ENCODE measurements at places on chromosomes 5 and 9.

GRCh38 chr5:55159763-55160492 is at the start of gene GPX8:
GPX8 (plus strand) TSS chr5:55160171; CDS start chr5:55160193, 22 bp downstream.
- H3K27me3 ChIP-seq, result peaks cover 47% of the 10 kb centered on the region
- H3K4me3 ChIP-seq, result no peak within 1 kb of the TSS
- H3K27ac ChIP-seq, result no peak within 1 kb of the TSS
- no peak for DNase-seq

DNA sequence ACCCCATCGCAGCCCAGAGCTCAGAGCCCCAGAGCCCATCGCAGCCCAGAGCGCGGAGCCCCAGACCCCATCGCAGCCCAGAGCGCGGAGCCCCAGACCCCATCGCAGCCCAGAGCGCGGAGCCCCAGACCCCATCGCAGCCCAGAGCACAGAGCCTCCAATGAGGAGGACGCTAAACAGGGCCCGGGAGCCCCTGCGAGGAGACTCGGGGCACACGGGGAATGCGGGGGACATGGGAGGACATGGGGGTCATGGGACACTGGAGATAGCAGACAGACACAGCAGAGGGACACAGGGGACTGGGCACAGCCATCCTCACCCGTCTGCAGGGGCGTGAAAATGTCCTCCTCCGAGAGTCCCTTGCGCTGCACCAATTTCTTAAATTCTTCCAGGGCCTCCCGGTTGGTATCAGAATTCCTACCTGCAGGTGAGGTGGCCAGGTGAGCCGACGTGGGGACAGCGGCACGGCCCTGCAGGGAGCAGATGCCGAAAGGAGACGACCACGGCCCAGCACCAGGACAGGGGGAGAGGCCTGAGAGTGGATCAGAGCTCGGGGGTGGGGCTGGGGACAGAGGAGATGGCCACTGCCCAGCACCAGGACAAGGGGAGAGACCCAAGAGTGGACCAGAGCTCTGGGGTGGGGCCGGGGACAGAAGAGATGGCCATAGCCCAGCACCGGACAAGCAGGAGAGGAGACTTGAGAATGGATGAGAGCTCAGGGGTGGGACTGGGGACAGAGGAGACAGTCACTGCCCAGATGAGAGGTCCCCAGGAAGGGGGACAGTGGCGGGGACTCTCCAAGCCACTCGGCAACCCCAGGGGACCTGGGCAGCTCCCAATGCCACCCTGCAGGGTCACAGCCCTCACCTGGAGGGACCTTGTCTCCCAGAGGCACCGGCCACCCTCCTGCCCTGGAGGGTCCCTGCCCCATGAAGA is 2.8 kb downstream of the OBP2B start:
- H3K36me3 ChIP-seq, result no peaks in the 10 kb centered on the region
- no peak overlapping the region for H3K4me3 ChIP-seq
- H3K27me3 ChIP-seq, result peaks cover 38% of the 10 kb centered on the region
- no peak for DNase-seq
- H3K4me1 ChIP-seq, result peaks cover 2% of the 10 kb centered on the region

DNA sequence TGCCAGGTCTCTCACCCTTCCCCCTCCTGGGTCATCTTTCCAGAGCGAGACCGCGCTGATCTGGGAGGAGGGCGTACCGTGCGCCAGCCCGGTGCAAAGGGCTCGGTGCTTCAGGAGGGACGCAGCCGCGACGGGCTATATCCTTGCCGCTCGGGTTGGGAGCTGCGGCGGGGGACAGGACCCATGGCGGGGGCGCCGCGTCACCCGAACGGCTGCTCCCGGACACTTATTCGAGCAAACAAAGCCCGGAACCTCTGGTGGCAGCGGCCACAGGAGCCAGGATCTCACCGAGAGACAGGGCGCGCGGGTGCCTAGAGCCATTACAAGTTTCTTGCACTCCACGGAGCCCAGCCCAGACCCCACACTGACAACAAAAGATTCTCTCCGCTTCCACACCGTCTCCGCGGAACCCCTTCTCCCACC is 1.3 kb downstream of the SEMA6A start:
- DNase-seq, result no peak
- H3K27me3 ChIP-seq, result peaks cover 84% of the 10 kb centered on the region
- peaks cover 14% of the 10 kb centered on the region for H3K4me1 ChIP-seq
- H3K4me3 ChIP-seq, result peak overlapping the region; percentile 89
- no peak overlapping the region for H3K27ac ChIP-seq
- H3K36me3 ChIP-seq, result peaks cover 3% of the 10 kb centered on the region

GRCh38 chr9:115262952-115263351 is 145.0 kb upstream of the TNC start:
- H3K4me3 ChIP-seq, result no peak overlapping the region
- no peaks in the 10 kb centered on the region for H3K36me3 ChIP-seq
- peaks cover 8% of the 10 kb centered on the region for H3K27me3 ChIP-seq
- no peak overlapping the region for H3K27ac ChIP-seq
- DNase-seq, result no peak

DNA sequence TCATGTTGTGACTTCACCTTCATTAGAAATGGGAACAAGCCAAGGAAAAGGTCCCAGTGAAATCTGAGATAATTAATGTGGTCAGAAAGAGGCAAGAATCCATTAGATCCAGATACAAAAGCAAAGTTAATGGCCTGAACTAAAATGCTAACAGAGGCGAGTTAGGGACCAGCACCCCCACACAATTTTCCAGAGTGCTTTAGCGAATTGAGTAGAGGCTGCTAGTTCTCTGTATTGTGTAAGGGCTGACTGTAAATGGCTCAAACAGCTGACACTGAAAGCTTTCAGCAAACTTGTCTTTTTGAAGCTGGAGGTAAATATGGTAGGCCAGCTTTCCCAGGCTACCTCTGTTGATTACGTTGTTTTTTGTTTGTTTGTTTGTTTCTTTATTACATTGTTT is 75.5 kb downstream of the CSNK1A1 start:
- H3K4me1 ChIP-seq, result no peaks in the 10 kb centered on the region
- peaks cover 19% of the 10 kb centered on the region for H3K27me3 ChIP-seq
- no peak for DNase-seq
- no peaks in the 10 kb centered on the region for H3K36me3 ChIP-seq
- H3K27ac ChIP-seq, result no peak overlapping the region

GRCh38 chr5:135174315-135175096 is 140.5 kb upstream of the PITX1 start:
- no peak overlapping the region for H3K4me3 ChIP-seq
- H3K27ac ChIP-seq, result no peak overlapping the region
- H3K36me3 ChIP-seq, result peaks cover 2% of the 10 kb centered on the region
- H3K4me1 ChIP-seq, result no peaks in the 10 kb centered on the region
- H3K27me3 ChIP-seq, result peaks cover 74% of the 10 kb centered on the region

DNA sequence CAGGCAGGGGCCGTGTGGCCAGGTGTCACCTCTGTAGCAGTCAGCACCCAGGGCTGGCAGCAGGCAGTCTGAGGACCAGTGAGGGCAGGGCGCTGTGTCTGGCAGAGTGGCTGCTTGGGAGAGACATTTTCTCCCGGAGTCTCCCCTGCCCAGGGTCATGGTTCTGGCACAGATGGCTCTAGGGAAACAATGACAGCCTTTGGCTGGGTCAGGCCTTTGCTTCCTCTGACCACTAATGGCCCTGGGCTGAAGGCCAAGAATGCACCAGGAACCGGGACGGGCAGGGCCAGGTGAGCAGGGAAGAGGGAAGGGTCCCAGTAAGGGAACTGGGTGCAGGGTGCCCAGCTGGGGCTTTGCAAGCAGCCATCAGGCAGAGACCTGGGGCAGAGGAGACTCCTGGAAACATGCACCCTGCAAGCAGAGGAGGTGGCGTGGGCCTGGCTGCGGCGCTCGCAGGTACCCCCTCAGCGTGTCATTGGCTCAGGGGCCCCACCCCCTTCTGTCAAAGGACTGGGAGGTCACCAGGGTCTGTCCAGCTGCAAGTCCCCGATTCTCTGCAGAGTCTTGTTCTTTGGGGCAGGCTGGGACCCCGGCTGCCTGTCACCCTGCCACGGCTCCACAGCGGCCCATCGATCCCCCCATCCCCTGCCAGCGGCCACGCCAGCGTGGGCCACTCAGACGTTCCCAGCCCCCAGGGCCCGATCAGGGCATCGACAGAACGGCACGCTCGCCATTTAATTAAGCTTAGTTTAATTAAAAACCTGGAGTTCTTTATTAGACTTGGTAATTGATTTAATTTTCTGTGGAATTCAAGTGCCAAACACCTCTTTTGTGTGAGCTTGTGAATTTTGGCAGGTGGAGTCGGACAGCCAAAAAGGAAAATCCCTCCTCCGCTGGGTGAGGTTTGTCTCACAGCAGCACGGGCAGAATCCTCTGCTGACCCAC is 18.9 kb upstream of the TMEM250 start:
- no peak overlapping the region for H3K27ac ChIP-seq
- peaks cover 7% of the 10 kb centered on the region for H3K4me1 ChIP-seq
- H3K36me3 ChIP-seq, result peaks cover 3% of the 10 kb centered on the region
- no peak overlapping the region for H3K4me3 ChIP-seq
- DNase-seq, result no peak
